ENCODE measurements at places on chromosomes 3 and 15.

DNA sequence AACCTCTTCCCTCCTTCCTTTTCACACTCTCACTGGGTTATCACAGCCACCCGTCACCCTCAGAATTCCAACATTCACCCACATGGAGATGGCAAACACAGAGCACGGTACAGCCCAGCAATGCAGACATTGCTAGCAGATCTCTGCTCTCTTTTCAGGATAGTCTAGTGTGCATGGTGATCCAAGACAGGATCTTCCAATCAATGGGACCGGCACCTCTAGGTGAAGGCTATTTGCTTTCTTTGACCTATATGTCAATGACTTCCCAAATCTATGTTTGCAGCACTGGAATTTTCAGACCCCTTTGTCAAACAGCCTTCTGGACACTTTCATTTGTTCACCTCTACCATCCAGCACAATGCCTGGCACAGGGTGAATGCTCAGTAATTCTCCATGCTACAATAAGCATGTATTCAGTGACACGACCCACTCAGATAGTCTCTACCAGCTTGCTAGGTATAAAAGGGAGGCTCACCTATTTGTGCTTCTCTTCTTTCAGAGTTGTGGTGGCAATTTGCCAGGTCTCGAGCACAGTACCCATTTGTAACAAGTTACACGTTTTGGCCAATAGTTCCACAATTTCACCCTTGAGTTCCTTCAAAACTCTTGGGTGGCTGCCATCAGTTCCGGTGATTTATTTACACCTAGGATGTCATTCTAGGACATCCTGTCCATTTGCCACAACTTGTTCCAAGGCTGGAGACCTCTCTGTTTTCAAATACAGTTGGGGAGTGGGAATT, 279.1 kb upstream of the ICE2 start:
- no peak for DNase-seq

DNA sequence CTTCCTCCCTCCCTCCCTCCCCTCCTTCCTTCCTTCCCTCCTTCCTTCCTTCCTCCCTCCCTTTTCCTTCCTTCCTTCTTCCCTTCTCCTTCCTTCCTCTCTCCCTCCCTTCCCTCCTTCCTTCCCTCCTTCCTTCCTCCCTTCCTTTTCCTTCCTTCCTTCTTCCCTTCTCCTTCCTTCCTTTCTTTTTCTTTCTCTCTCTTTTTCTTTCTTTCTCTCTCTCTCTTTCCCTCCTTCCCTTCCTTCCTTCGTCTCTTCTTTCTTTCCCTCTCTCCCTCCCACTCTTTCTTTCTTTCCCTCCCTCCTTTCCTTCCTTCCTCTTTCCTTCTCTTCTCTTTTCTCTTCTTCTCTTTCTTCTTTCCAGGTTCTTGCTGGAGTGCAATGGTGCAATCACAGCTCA, 1.9 kb upstream of the ZNF662 start:
- no peak for DNase-seq

- DNase-seq = peak; percentile 24
Observed at GRCh38 chr3:69385723-69386555, at the start of gene FRMD4B. TSS of gene FRMD4B (minus strand) at chr3:69386088. CDS start at chr3:69385989, 99 bp downstream.

DNA sequence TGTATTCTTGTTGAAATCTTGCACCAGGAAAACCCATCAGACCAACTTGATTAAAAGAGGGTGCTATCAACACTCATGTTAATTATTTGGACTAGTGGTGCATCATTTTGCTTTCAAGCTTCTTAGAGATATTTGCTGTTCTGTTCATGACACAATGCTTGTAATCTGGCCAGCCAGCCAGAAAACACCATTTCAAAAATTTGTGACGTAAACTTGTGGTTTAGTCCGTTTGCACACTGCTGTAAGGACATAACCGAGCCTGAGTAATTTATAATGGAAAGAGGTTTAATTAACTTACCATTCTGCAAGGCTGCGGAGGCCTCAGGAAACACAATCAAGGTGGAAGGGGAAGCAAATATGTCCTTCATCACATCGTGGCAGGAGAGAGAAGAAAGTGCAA, 374.3 kb upstream of the TGFBR2 start:
- DNase-seq = no peak

All from NCI-H2081 (cell line).